ENCODE measurements at places on chromosomes 2 and 18. TPM values are rescaled to one million over a fixed set of nuclear protein-coding genes. Genes with fewer than 3 reads are reported as not detected.
A peak's percentile ranks its signal among the peaks of the same experiment; 100 is the strongest.

Gene LRRTM4
- not detected for total RNA-seq

- peaks cover 11% of the 10 kb centered on the region for H3K27me3 ChIP-seq
- DNase-seq: no peak
- no peak overlapping the region for H3K27ac ChIP-seq
These were observed 275.5 kb downstream of the SS18 start for GRCh38 chr18:25814841-25815458.

- H3K27ac ChIP-seq: no peak overlapping the region
- peaks cover 10% of the 10 kb centered on the region for H3K4me1 ChIP-seq
- H3K4me3 ChIP-seq: no peak overlapping the region
- peaks cover 11% of the 10 kb centered on the region for H3K27me3 ChIP-seq
- no peaks in the 10 kb centered on the region for H3K36me3 ChIP-seq
These were observed 6.5 kb downstream of the BIN1 start for GRCh38 chr2:127100251-127101047.

- H3K4me1 ChIP-seq: peaks cover 17% of the 10 kb centered on the region
- peak overlapping the region; percentile 34 for H3K27ac ChIP-seq
- H3K4me3 ChIP-seq: no peak overlapping the region
- DNase-seq: no peak
- H3K36me3 ChIP-seq: peaks cover 7% of the 10 kb centered on the region
These were observed 142.1 kb downstream of the USP34 start for GRCh38 chr2:61328707-61329251.

- no peak overlapping the region for H3K27ac ChIP-seq
- peaks cover 3% of the 10 kb centered on the region for H3K4me1 ChIP-seq
- H3K27me3 ChIP-seq: peaks cover 23% of the 10 kb centered on the region
- no peak overlapping the region for H3K4me3 ChIP-seq
These were observed 13.1 kb upstream of the VAPA start for GRCh38 chr18:9900699-9901098.

Gene IL36RN
- total RNA-seq: not detected

Gene FIGN
- total RNA-seq: not detected

DNA sequence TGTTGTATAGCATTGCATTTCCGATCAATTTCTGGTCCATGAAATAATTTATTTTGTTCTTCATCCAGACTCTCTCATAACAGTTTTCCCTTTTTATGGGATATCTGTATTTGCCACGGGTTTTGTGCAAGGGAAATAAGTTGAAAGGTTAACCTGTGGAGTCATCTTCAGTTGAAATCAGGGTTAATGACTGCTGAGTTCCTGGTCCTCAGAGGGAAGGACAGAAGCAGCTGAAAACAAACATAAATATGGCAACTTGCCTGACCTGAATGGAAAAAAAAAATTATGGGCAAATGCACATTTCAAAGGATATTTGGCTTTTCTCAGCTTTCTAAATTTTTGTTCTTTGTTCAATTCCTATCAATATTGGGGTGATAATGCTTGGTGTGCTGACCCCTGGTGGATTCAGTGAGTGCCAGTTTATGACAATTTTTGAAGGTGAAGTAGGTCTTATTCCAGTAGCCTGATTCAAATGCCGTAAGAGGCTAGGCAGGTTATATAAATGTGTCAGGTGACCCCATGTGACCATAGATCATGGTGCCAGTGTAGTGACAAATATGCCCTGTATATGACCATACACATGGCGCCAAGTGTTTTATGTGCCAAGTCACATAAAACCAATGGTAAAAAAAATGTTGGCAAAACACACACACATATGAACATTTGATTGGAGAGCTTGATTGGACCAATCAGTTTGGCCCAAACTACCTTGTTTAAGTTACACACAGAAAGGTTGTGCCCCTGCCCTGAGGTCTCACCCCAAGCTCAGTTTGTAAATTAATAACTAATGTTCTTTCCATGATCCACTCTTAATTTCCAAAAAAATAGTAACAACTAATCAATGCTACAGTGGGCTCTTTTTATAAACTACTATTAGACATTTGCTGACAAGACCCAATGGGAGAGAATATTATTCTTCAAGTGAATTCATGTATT is 47.6 kb upstream of the FAM124B start:
- no peaks in the 10 kb centered on the region for H3K36me3 ChIP-seq
- no peak for DNase-seq
- no peak overlapping the region for H3K4me3 ChIP-seq
- H3K27me3 ChIP-seq: peaks cover 26% of the 10 kb centered on the region
- H3K4me1 ChIP-seq: no peaks in the 10 kb centered on the region

GRCh38 chr2:15571729-15572128 is 10.6 kb upstream of the NBAS start:
- no peak for DNase-seq
- H3K4me1 ChIP-seq: no peaks in the 10 kb centered on the region
- peaks cover 18% of the 10 kb centered on the region for H3K27me3 ChIP-seq
- no peaks in the 10 kb centered on the region for H3K36me3 ChIP-seq

GRCh38 chr18:24545651-24546050 is 85.2 kb downstream of the HRH4 start:
- H3K4me3 ChIP-seq: no peak overlapping the region
- H3K27ac ChIP-seq: no peak overlapping the region
- peaks cover 50% of the 10 kb centered on the region for H3K27me3 ChIP-seq
- DNase-seq: no peak

GRCh38 chr2:241071677-241072111 is 30.4 kb downstream of the MTERF4 start:
- H3K27me3 ChIP-seq: no peaks in the 10 kb centered on the region
- H3K36me3 ChIP-seq: peaks cover 2% of the 10 kb centered on the region
- no peak for DNase-seq
- no peak overlapping the region for H3K27ac ChIP-seq
- H3K4me3 ChIP-seq: no peak overlapping the region

Gene RUFY4
- 0.77 TPM for total RNA-seq

Measured in T-helper 17 cell (primary cell).